ENCODE measurements at places on chromosomes 6 and 20.

DNA sequence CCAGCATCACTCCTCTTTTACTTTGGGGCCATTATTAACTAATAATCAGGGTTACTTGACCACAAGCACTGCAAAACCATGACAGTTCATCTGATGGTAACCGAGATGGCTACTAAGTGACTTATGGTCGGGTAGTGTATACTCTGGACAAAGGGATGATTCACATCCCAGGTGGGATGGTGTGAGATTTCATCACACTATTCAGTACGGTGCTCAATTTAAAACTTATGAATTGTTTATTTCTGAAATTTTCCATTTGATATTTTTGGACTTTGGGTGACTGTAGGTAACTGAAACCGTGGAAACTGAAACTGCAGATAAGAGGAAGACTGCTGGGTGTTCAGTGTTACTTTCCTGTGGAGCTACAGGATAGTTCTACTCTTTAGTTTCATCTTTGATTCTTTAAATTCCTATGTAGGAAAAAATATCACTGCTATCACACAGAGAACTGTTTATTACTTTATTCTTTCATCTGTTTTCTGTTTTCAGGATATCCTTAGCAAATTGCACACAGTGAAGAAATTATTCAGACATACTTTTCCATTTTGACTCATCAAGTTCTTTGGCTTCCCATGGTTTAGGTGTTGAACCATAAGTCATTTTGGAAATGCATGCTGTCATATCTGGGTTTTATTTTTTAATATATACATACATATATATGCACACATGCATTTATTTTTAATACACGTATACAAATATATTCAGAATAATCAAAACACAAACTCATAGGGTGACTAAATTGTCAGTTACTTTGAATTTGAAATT is 59.1 kb upstream of the C20orf144 start:
- no peak for DNase-seq

- DNase-seq: no peak
Observed at GRCh38 chr6:42440778-42441696, 10.7 kb downstream of the TRERF1 start.

GRCh38 chr6:162387718-162388382 is 339.7 kb downstream of the PRKN start:
- no peak for DNase-seq

DNA sequence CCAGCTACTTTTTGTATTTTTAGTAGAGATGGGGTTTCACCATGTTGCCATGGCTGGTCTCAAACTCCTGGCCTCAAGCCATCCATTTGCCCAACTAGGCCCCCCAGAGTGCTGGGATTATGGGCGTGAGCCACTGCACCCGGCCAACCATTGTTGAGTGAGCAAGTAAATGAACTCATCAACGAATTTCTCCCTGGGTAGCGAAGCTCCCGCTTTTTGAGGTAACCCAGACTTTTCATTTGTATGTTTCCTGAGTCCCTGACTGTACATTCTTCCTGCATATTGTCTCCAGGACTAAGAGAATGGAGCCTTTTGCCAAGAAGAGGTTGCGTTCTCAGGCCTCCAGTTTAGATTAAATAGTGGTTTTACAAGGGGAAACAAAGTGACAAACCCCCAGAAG is 36.4 kb downstream of the RIPOR3 start:
- no peak for DNase-seq

GRCh38 chr20:15794409-15794808 is 778.8 kb downstream of the KIF16B start:
- DNase-seq: no peak

DNA sequence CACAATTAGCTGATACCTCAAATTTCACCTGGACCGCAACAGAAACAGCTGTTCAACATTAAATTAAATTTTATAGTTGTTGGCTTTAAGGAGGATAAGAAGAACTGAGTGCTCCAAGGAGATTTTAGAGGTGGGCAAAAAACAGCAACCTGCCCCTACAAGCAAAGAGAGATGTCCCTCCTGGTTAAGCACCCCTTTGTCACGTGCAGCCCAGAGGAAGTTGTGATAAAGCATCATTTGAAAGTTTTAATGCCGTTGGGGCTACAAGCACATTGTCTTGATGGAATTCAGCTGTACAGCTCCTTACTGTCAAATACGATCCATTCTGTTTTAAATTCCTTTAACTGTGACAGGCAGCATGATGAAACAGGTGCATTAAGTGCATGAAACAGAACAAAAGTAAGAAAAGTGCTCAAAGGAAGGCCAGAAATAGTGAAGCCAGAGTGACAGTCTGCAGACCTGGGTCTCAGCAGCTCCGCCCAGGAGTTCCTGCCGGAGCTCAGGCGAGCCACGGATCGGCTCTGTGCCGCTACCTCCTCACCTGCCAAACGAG is 195.0 kb downstream of the GMPR start:
- no peak for DNase-seq

DNA sequence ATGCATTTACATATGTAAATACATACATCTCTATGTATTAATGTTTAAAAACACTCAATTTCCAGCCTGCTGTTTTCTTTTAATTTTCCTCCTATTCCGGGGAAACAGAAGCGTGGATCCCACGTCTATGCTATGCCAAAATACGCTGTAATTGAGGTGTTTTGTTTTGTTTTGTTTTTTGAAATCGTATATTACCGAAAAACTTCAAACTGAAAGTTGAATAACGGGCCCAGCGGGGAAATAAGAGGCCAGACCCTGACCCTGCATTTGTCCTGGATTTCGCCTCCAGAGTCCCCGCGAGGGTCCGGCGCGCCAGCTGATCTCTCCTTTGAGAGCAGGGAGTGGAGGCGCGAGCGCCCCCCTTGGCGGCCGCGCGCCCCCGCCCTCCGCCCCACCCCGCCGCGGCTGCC is 355 bp upstream of the BMP2 start:
- DNase-seq: no peak

All from stimulated activated CD8-positive, alpha-beta memory T cell treated with anti-CD3 and anti-CD28 coated beads, Interleukin-2, amount 100 ng/mL, for 48 hours (primary cell).